H7 (cell line): ENCODE measurements at places on chromosomes 7 and 10.
A peak's percentile ranks its signal among the peaks of the same experiment; 100 is the strongest.

DNA sequence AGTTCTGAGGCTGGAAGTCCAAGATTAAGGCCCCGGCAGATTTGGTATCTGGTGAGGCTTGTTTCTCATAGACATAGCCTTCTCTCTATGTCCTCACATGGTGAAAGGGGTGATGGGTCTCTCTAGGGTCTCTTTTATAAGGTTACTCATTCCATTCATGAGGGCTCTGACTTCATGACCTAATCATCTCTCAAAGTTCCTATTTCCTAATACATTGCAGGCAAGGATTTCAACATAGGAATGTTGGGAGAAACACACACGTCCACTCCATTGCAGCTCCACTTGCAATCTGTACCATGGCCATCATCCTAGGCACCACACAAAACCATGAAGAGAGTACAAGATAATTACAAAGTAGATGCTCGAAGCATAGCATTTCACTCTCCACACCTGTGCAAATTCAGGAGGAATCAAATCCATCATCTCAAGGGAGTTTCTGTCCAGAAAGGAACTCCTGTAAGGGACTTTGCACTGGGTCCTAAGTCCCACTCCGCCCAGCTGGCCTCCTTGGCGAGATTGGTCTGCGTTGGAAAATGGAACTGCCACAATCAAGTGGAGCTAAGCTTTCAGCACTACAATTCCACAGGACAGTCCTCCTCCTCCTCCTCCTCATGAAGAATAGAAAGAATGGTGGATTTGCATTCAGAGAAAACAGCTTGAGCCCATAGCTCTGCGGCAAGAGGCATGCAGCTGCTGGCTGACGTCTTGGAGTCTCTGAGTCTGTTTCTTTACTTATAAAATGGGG lies 8.8 kb downstream of the DDC start:
- DNase-seq: no peak

DNA sequence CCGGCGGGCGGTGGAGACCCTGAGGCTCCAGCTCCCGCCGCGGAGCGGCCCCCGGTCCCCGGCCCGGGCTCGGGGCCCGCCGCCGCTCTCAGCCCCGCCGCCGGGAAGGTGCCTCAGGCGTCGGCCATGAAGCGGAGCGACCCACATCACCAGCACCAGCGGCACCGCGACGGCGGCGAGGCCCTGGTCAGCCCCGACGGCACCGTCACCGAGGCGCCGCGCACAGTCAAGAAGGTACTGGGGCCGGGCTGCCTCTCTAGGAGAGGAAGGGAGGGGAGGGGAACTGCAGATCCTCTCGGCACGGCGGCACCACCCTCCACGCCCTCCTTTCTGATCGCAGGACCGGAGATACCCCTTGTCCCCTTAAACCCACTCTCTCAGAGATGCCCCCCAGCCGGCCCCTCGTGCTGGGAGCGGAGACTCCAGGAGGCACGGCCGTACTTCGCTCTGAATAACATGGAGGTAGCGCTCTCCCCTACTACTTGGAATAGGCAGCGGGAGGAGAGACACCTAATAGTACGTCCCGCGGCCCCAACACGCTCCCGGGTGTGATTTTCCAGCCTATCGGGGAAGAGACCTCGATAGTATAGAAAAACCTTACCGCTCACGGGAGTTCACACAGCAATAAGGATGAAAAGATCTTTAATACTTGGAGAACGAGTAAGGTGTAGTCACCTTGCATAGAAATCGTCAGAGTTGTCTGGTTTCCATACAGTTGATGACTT lies 538 bp downstream of the AHCYL2 start:
- peak; percentile 78 for DNase-seq

- DNase-seq: no peak
Observed at GRCh38 chr7:26365901-26366275, 74.2 kb downstream of the SNX10 start.

DNA sequence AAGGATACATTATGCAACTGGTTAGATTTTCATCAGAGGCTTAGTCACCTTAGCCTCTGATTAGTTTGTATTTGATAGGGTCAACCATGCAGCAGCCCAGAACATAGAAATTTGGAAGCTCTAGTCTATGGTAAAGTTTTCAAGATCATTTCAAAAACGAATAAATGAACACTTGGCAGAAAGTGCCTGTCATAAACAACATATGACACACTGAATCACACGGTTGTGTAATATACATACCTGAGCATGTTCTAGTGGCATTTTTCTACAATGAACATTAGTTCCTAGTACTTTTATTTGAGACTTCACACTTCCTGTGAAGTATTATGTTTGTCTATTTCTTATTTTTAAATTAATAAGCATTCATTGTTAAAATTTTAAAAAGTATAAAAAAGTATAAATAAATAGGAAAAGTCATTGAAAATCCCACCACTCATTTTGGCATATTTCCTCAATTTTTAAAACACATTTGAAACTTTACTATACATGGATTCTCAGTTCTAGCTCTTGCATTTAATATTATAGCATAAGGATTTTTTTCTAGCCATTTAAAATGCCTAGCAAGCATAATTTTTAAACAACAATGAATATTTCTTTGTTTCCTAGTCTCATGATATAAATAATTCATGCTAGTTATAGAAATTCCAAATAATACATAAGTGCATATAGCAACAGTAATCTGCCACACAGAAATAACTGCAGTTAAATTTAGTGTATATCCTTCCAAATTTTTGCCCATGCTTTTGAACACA lies 25.7 kb upstream of the PRPS1L1 start:
- DNase-seq: no peak

DNA sequence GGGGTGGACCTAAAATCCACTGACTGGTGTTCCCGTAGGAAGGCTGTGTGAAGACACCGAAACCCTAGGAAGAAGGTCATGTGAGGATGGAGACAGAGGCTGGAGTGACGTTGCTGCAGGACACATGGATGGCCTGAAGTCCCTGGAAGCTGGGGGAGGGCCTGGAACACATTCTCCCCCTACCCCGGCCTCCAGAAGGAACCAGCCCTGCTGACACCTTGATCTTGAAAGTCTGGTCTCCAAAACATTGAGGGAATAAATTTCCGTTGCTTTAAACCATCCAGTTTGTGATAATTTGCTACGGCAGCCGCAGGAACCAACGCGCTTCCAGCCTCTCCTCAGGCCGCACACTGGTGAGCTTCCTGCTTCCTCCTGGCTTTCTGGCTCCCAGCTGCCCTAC lies 288.2 kb downstream of the GLRX3 start:
- DNase-seq: no peak

DNA sequence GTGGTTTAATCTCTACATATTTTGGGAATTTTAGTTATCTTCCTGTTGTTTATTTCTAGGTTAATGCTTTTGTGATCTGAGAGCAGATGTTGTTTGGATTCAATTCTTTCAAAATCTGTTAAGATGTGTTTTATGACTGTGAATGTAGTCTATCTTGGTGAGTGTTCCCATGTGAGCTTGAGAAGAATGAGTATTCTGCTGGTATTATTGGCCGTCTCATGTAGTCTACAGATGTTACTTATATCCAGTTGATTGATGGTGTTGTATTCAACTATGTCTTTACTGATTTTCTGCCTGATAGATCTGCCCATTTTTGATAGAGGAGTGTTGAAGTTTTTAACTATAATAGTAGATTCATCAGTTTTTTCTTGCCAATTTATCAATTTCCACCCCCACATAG lies 141.4 kb upstream of the FOXP2 start:
- no peak for DNase-seq
